ENCODE measurements at places on chromosomes 1 and 21. TPM values are rescaled to one million over a fixed set of nuclear protein-coding genes. Genes with fewer than 3 reads are reported as not detected.

EXOSC10 gene
- 17.2 TPM for total RNA-seq

TBX19 gene
- 1.0 TPM for total RNA-seq

OLIG1 gene
- total RNA-seq: not detected

F11R gene
- 65.4 TPM for total RNA-seq

NCF2 gene
- total RNA-seq: 2.8 TPM

OR2AK2 gene
- not detected for total RNA-seq

Data from left lobe of liver (tissue), 2 donors.